ENCODE measurements at places on chromosomes 3 and 15.

GRCh38 chr3:23776352-23776891 is 29.3 kb upstream of the UBE2E1 start:
- DNase-seq = no peak

GRCh38 chr3:140015741-140016140 is 80.8 kb downstream of the CLSTN2 start:
- no peak for DNase-seq

DNA sequence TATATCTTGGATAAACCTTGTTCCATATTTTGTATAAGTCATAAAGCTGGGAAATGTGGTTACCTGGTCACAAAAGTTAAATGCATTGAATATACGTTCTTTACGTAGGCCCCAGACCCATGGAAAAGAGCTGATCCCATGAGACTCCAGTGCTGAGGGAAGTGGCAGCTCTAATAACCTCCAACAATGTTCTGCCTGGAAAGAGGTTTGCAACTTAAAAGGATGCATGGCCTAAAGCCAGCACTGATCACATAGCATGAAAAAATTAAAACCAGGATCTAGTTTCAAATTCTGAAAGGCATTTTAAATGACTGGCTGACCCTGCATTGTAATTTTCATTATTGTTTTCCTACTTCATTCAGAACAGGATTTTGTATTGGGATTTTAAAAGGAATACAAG is 27.9 kb upstream of the STRIT1 start:
- no peak for DNase-seq

DNA sequence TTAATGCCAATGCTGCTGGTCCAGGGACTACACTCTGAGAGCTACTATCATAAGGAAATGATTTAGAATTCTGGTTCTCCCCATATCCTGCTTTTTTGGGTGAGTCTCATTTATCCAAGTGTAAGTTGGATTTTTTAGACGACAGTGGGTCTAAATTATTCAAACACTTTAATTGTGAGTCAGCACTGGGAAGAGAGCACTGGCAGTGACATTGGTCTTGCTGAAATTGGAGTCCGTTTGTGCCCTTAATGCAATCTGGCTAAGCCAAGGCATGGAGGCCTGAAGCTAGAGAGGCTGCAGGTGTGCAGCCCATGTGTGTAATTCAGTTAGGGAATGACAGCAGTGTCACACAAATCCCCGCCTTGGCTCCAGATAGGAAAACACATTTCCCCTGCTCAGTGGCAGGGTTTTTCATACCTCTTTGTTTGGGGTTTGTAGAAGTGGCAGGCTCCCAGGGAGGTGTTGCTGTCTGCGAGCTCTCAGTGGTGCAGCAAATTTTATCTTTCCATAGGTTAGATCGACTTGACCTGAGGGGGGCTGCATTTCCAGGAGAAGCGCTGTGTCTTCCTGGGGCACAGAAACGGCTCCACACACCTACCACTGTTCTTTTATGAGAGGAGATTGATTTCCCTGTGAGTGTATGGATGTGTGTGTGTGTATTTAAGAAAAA is 197.7 kb downstream of the CD47 start:
- DNase-seq = no peak

GRCh38 chr3:130834476-130834875 is 59.4 kb upstream of the ATP2C1 start:
- no peak for DNase-seq
